ENCODE measurements at places on chromosomes 7 and 10.

DNA sequence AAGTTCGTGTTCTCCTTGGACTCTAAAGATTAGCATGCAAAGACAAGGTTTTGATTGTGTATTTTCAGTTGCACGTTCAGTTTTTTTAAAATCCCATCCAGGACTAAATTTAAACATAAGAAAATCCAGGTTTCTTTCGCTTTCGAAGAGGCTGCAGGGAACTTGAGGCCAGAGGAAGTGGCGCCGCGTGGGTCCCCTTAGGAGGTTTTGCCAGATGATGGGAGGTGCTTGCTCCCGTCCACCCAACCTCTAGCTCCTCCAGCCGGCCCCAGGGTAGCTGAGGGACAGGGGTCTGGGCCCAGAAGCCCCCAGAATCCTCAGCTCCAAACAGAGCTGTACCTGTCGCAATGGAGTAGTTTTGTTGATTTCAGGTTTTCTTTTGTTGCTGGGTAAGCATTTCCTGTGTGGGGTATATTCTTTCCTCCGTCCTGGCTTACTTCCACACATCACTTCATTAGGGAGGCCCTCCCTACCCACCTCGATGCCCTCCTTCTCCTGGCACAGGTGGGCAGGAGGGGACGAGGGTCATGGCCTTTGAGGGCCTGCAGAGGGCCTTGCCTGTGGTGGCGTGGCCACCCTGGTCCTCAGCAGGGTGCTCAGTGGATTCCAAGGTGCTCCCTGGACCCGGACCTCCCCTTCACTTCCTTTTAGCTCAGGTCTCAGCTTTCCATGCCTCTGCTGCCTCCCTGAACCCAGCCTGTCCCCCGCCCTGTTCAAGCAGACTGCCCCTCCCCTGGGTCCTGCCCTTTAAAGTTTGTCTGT, 32.6 kb downstream of the LHPP start:
- no peak for DNase-seq

GRCh38 chr7:34227525-34227924, 322.2 kb downstream of the BMPER start:
- DNase-seq = no peak

- DNase-seq = no peak
Observed at GRCh38 chr7:113100121-113100603, 13.5 kb upstream of the GPR85 start.

DNA sequence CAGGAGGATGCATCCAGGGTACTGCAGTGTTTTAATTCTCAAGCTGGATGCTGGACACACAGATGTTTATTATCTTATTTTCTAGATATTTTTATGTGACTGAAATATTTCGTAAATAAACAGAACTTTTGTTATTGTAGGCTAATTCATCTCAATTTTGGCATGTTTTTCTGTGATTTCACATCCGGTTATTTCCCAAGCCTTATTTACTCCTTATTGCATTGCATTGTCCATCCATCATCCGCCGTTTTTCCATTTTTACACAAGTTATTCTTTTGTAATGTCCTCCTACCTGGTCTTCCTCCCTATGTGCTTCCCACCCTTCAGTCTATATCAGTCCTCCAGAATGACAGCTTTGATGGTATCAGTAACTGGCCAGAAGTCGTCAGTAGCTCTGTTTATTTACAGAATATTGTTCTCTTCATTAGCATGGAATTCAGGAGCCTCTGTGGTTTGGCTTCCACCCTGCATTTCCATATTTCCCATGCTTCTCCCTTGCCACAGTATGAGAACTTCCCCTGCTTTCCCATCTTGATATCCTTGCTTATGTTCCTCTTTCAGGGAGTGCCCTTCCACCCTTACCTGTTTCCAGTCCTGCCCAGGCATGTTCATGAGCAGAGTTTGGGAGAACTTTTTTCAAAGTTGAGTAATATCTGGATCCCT, 16.1 kb downstream of the GNAI1 start:
- no peak for DNase-seq

DNA sequence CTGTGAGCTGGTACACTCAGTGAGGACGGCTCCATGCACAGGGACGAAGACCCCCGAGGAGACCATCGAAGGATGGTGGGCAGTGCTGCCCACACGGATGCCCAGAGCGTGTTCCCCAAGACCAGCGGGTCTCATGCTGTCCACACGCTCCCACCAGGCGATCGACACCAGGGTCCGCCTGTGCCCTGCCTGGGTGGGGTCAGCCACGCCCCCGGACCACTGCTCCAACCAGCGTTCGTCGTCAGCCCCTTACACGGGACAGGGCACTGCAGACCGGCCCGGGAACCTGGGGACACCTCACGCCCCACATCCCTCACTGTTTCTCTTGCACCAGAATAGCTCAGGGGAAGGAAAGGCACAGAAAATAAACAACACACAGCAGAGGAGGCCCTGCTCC, 223.5 kb downstream of the DNAJB6 start:
- DNase-seq = no peak

GRCh38 chr10:24857031-24857725, 95.2 kb downstream of the PRTFDC1 start:
- no peak for DNase-seq

DNA sequence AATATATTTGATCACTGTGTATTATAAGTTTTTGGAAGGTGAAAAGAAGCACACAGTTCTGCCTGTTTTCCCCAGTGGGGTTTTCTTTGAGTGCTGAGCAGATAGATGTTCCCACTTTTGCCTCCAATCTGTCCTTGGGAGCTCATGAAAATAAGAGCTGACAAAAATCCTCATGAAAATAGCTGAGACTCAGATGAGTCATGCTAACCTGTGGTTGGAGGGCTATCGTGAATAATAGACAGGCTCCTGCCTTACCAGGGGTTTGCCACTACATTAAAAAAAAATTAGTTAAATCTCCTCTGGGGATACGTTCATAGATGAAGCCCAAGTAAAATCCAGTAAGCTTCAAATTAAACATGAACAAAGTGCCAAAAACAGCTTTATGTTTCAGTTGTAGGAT, 10.9 kb upstream of the AOAH start:
- DNase-seq = no peak

DNA sequence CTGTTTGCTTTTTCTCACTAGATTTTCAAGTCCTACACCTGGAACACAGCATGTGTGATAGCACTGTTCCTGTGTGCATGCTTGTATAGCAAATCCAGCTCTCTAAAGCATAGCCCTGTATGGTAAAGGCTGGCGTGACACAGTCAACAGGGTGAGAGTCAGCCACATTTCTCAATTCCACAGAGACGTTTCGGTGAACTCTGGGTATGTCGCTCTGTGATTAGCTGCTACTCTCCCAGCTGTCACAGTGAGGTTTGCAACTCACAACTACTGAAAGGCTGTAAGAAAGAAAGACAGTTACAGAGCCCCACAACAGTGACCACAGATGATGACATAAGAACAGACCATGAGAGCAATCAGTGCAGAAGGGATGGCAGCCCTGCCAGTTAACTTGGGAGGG, 170.6 kb upstream of the IMMP2L start:
- DNase-seq = no peak

- no peak for DNase-seq
Observed at GRCh38 chr10:35888400-35888799, 246.3 kb upstream of the FZD8 start.

GRCh38 chr7:26337232-26337865, 45.7 kb downstream of the SNX10 start:
- DNase-seq = no peak
